ENCODE measurements at places on chromosomes 6 and 20. TPM values are rescaled to one million over a fixed set of nuclear protein-coding genes. Genes with fewer than 3 reads are reported as not detected.

The CFAP61 gene
- not detected for total RNA-seq

The THBD gene
- total RNA-seq, result 0.29 TPM

The ADA gene
- total RNA-seq, result 28.4 TPM

The TRIM31 gene
- total RNA-seq, result 0.20 TPM

The ZC2HC1B gene
- total RNA-seq, result not detected

The PPP1R3G gene
- not detected for total RNA-seq

The GHRH gene
- total RNA-seq, result not detected

The OSBPL2 gene
- total RNA-seq, result 84.4 TPM

The RSPH9 gene
- not detected for total RNA-seq

The TAGAP gene
- total RNA-seq, result 160 TPM

The MYLK2 gene
- not detected for total RNA-seq

The CST7 gene
- total RNA-seq, result 23.2 TPM

The SYNDIG1 gene
- total RNA-seq, result not detected

The MATN4 gene
- total RNA-seq, result not detected

The SSTR4 gene
- total RNA-seq, result not detected

The RIPPLY2 gene
- not detected for total RNA-seq

The PIGU gene
- 18.2 TPM for total RNA-seq

The RAB32 gene
- 1.1 TPM for total RNA-seq

The LY6G6C gene
- total RNA-seq, result not detected

The SYCP2 gene
- total RNA-seq, result 5.4 TPM

The LINC00237 gene
- total RNA-seq, result not detected

The ZNF165 gene
- 0.75 TPM for total RNA-seq

The ANKRD6 gene
- total RNA-seq, result 4.4 TPM

The TMEM151B gene
- not detected for total RNA-seq

The SPATA25 gene
- total RNA-seq, result 2.8 TPM

The CCM2L gene
- not detected for total RNA-seq

The OTOR gene
- total RNA-seq, result not detected

The FAM83C gene
- total RNA-seq, result not detected

The FGD2 gene
- 1.4 TPM for total RNA-seq

The PRSS16 gene
- 2.5 TPM for total RNA-seq

The FRS3 gene
- total RNA-seq, result 10.0 TPM

The ZNF335 gene
- total RNA-seq, result 62.5 TPM

The KCNK17 gene
- not detected for total RNA-seq

The POU3F2 gene
- not detected for total RNA-seq

The SLC17A2 gene
- total RNA-seq, result not detected

The GCNT2 gene
- total RNA-seq, result 3.1 TPM

Measured in CD4-positive, alpha-beta memory T cell (primary cell).